ENCODE measurements at places on chromosomes 1 and 21.

DNA sequence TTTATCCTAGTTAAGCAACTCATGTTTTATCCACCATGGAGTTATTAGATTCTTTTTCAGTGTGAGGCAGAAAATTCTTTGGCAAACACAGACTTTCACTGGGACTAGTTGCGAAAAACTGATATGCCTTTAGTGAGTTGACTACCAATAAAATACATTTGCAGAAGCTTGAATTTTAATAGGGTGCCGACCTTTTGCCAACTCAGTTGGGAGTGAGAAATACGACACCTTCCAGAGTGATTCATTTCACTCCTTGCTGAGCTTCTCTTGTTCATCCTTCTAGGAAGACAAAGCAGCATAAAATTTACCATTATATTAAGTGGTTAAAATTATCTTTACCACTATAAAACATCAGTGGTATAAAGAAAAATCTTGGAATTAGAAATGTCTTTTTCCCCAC lies 1.2 kb upstream of the KRTAP23-1 start:
- no peak for DNase-seq

DNA sequence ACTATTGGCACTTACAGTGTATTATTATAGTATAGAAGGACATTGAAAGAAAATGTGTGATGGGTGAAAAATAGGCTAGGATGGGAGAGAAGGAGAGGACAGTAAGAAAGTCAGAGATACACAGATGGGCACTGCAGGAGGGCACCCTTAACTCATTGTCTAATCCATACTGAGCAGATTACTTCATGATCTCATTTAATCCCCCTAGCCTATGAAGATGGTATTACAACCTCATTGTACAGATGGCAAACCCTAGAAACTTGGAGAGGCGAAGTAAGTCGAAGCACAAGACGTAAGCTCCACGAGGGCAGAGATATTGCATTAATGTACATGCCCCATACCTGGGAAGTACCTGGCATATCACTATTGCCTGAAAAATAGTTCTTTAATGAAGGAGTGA lies 346.9 kb upstream of the DAB1 start:
- no peak for DNase-seq

GRCh38 chr1:1434131-1434823 lies 1.2 kb upstream of the VWA1 start:
- DNase-seq = peak; percentile 53

GRCh38 chr21:31266241-31266640 lies 77.8 kb downstream of the TIAM1 start:
- DNase-seq = no peak

DNA sequence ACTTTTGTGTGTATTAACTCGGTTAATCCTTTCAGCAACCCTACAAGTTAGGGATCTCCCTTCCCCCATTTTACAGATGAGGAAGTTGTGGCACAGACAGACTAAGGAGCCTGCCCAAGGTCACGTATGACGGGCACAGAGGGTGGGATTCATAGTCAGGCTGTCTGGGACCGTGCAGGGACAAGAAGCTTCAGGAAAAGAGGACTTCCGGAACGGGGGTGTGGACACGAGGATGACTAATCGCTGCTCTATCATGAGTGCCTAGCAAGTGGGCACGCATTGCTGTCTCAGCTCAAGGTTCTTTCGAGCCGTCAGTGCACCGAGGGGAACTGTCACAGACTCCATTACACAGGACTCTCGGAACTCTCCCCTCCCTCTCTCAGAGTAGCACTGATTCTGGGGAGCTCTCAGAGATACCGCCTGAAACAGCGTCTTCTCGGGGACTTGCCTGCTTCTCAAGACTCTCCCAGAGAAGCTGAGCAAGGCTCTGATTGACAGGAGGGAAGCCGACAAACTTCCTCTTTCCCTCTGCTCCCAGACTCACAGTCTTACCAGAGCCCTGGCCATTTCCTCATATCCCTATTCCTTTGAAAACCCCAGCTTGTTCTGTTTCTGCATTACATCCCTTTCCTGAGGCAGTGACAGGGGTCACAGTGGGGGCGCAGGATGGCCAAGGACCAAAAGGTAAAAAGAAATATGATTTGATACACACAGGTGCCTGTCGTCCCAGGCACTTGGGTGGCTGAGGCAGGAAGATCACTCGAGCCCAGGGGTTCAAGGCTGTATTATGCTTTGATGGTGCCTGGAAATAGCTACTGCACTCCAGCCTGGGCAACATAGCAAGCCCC lies 14.4 kb downstream of the FHAD1 start:
- DNase-seq = no peak

GRCh38 chr21:29389136-29389535 lies 90.4 kb downstream of the BACH1 start:
- no peak for DNase-seq

- DNase-seq = no peak
Observed at GRCh38 chr1:231037585-231038517, 2.2 kb downstream of the FAM89A start.
